CD4-positive, alpha-beta T cell treated with Interleukin-21 for 1 hour (primary cell): ENCODE measurements at places on chromosomes 13 and 19.

DNA sequence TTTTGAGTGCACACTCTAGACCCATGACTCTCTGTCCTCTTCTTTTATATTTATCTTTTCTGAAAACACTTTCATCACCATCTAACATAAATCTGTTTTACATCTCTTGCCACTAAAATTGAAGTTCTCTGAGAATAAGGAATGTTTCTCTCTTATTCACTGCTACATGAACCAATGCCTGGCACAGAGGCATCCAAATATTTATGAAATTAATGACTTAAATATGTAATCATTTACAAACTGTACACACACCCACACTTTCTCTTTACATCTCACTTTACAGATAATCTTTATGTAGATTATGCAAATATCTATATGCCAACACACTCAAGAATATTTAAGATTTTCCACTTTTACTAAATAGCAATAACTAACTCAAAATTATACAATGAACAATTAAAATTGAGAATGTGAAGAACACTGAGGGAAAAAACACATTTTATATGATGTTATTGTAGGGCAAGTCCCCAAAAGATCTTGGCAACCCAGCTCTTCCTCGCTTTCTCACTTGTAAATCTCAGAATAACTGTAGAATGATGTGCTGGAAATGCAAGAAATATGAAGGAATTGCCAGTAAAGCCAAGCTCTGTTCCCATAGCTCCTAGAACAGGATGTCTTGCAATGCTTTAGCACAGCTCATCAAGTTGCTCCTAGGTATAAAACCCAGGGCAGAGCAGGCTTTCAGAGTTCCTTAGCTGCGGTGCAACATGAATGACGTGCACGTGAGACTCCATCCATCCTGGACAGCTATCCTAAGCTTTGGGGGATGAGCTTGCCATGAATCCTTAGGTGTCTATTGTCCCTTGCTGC, 50.7 kb downstream of the UGGT2 start:
- DNase-seq: no peak

GRCh38 chr19:47190167-47190727, 40.8 kb downstream of the BBC3 start:
- peak; percentile 52 for DNase-seq

GRCh38 chr19:33621811-33622504, at the start of gene CHST8:
Gene CHST8, plus strand, starts transcription at chr19:33621953. Its CDS starts 67,309 bp downstream, at chr19:33689262.
- no peak for DNase-seq

GRCh38 chr19:5090465-5091017, 121.6 kb downstream of the KDM4B start:
- no peak for DNase-seq

- no peak for DNase-seq
Measured at GRCh38 chr13:80341756-80342370, 937 bp upstream of the SPRY2 start.

DNA sequence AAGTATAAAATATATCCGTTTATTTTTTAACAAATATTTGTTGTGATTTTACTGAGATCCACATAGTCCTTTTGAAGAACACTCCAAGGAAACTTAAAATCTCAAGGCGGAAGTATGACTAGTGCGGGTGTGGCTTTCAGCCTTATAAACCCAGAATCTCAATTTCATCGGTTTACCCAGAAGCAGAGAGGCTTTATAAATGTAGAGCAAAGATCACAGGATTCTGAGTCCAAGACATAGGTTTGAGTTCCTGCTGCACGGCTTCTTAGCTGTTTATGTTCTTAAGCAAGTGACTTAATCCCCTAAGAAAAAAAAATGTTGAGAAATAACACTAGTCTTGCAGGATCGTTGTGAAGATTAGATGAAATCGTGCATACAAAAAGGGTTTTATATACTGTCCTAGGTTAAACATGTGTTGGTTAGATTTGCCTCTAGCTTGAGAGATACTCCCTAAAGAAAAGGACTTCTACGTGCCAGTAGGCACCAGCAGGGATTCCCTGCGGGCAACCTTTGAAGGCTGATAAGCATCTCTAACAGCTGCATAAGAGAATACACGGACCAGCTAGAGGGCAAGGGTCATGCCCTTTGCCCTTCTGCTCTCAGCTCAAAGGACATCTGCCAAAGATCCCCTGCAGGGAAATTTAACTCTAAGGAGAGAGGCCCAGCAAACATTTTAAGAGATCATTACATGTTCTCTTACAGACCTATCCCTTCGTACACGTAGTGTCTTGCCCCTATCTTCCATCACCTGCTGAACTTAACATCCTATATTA, 130.4 kb upstream of the MIR17HG start:
- DNase-seq: no peak

- no peak for DNase-seq
Measured at GRCh38 chr19:4018140-4018613, 10.6 kb downstream of the PIAS4 start.

DNA sequence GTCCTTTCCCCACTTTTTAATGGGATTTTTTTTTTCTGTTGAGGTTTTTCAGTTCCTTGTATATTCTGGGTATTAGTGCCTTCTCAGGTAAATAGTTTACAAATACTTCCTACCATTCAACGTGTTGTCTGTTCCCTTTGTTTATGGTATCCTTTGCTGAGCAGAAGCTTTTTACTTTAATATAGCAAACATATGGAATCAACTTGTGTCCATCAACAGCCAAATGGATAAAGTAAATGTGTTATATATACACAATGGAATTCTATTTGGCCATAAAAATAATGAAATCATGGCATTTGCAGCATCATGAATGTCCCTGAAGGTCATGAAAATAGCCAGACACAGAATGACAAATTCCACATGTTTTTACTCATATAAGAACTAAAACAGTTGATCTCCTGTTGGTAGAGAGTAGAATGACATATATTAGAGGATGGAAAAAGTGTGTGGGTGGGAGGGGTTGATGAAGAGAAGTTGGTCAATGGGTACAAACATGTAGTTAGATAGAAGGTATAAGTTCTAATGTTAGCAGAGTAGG, 500.8 kb downstream of the SLITRK6 start:
- DNase-seq: no peak

DNA sequence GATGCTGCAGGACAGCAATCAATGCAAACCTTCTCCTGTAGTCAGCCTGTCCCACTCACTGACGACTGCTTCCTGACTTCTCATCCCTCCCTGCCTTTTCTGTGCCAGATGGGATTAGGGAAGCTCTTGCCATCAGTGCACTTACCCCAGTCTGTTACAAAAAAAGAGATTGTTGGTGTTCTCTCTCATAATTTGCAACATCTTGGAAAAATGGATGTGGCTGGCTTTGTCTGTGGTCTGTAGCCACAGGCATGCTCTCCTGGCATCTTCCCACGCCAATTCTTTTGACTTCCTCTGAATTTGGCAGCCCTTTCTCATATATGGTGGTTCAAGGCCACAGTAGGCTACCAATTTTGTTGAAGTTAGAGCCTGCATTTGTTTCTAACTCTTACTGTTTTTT, 11.6 kb upstream of the HTR2A start:
- no peak for DNase-seq

- DNase-seq: no peak
Measured at GRCh38 chr13:31962731-31963370, 68.7 kb upstream of the FRY start.

DNA sequence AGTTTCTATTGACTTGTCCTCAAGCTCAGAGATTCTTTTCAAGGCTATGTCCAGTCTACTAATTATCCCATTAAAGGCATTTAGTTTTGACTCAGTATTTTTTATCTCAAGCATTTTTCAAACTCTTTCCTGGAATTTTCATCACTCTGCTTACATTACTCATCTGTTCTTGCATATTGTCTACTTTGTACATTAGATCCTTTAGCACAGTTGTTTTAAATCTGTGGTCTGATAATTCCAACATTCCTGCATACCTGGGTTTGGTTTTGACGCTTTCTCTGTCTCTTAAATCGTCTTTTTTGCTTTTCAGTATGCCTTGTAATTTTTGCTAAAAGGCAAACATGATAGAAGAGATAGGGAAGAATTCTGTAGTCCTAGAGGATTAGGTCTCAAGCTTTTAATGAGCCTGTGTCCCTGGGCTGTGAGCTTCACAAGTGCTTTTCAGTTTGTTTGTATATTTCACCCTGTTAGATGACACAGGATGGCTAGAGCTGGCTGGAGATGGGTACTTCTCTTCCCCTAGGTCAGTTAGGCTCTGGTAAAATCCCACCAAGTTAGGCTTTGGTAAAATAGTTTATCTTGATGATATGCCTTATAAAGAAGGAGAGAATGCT, 46.1 kb upstream of the GPC6 start:
- no peak for DNase-seq

DNA sequence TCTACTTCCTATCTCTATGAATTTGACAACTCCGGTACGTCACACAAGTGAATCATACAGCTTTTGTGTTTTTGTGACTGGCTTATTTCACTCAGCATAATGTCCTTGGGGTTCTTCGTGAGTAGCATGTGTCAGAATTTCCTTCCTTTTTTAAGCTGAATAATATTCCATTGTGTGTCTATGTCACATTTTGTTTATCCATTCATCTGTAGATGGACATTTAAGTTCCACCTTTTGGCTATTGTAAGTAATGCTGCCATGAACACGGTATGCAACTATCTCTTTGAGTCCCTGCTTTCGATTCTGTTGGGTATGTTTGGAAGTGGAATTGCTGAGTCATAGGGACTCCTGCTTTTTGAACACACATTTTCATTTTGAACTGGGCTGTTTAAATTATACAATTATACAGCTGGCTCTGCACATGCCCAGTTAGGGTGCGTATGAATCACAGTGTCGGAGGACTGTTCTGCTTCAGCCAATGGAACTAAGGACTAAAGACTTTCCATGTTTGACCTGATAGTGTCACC, 43.0 kb upstream of the C13orf42 start:
- no peak for DNase-seq

- no peak for DNase-seq
Measured at GRCh38 chr13:98273824-98274742, 97.0 kb upstream of the RNF113B start.

DNA sequence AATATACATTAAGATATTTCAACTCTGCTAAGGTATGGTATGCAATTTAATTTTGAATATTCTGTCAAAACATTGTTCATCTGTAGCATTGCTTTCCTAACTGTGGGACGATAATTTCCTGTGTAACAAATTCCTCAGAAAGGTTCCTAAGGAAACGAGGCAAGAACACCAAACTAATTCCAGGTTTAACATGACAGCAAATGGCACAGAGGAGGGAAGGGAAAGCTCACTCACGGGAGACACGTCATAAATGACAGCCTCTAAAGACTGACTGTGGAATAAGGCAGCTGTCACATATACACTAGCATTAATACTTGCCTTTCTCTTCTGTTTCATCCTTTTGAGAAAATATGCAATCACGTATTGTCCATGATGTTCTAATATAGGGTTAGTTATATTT, 380.6 kb downstream of the LIG4 start:
- no peak for DNase-seq

DNA sequence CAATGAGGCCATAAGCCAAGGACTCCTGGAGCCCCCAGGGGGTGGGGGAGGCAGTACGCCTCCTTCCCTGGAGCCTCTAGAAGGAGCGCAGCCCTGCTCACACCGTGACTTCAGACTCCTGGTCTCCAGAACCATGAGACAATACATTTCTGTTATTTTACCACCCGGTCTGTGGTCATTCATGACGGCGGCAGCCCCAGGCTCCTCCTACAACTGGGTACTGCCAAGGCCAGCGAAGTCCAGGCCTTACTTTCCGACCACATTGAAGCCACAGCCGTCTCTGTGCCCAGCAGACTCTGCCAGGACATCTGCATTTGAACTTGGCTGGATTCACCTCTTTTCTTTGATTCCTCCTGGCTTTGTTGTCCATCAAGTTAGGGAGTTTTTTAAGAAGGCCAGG, 10.5 kb downstream of the GNG7 start:
- DNase-seq: no peak

- no peak for DNase-seq
Measured at GRCh38 chr13:68736961-68737360, 1370.7 kb upstream of the ATXN8OS start.

DNA sequence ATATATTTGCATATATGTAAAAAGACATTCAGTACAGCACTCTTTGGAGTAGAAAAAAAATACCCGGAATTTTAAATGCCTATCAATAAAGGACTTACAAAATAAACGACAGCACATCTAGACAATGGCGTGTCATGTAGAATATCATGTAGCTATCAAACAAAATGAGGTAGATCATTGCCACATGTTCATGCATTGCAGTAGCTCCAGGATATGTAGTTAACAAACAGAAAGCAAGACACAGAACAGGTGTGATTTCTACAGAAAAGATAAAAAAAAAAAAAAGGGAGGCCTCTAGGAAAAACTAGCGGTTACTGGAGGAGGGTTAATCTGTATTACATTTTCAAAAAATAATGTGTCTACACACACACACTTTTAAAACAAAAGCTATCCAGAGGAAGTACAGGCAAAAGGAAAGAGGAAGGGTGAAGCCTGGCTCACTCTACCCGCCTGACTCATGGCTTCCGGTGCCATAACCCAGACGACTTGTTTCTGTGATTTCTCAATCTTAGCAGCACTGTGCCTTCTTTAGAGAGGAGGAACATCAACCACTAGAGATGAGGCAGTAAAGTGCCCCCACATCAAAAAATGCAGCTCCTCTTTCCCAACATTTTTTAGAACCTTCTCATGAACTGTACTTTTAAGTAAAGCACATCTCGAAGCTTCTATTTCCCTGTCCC, 6.9 kb downstream of the KCTD12 start:
- peak; percentile 60 for DNase-seq

DNA sequence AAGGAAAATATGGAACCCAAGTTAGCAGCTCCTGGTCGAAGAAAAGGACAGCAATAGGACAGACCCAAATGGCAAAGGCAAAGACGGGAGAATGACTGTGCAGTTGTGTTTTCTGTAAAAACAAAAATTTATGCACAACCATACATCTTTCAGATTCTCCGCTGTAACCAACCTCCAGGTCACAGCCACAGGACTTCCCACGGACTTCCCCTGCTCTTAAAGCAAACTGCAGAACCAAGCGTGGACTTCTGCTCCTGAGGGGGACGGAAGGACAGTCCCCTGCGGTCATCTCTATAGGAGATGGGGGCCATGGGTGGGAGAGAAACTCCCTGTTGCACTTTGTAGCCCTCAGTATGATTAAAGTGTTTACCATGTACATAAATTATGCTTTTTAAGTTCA, 2.5 kb downstream of the GRTP1 start:
- DNase-seq: no peak

DNA sequence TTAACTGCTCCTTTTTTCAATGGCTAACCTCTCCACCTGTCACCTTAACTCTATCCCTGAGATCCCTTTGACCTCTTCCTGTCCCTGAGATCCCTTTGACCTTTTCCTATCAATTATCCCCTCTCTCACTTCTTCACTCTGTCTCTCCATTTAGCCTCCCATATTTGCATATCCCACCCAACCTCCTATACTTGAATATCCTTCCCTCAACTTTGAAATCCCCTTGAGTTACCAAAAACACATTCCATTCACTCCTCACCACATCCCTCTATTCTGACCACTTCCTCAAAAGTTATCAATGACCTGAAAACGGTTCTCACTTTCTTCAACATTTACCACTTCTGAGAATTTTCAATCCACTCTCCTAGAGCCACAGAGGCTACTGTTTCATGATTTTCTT, 3.0 kb downstream of the MYCBP2 start:
- no peak for DNase-seq

- no peak for DNase-seq
Measured at GRCh38 chr13:48574041-48574796, 41.3 kb upstream of the RCBTB2 start.

- DNase-seq: peak; percentile 76
Measured at GRCh38 chr19:19032420-19033175, 719 bp downstream of the SUGP2 start.

- no peak for DNase-seq
Measured at GRCh38 chr13:101452519-101453485, at the start of gene ITGBL1. Gene ITGBL1, plus strand, starts transcription at chr13:101452675. Its CDS starts 159 bp downstream, at chr13:101452834.

GRCh38 chr13:95447814-95448213, 104.7 kb upstream of the CLDN10 start:
- DNase-seq: no peak

GRCh38 chr19:55324662-55325061, 479 bp downstream of the TMEM150B start:
- DNase-seq: no peak
